Type B pancreatic cell (in vitro differentiated cells): ENCODE measurements at places on chromosomes 2 and 18. TPM values are rescaled to one million over a fixed set of nuclear protein-coding genes. Genes with fewer than 3 reads are reported as not detected.

DNA sequence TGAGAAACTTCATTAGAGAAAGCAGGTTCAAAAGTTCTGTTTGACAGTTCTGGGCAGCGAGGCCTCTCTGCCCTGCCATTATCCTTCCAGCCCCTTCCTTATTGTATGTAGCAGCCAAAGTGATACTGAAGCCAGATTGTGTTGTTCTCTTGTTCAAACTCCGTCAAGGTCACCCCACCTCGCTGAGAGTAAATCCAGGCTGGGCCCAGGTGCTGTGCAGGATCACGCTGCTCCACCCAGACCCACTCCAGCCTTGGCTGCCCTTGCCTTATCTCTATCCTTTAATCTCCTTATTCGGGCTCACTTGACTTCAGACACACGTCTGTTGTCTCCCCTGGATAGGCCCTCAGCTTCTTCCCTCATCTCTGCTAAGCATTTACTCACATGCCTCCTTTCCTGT lies 196.1 kb downstream of the CPS1 start:
- no peaks in the 10 kb centered on the region for H3K27me3 ChIP-seq
- no peaks in the 10 kb centered on the region for H3K4me1 ChIP-seq
- no peak overlapping the region for H3K4me3 ChIP-seq
- no peaks in the 10 kb centered on the region for H3K36me3 ChIP-seq

GRCh38 chr18:12048010-12048826 lies 45.4 kb upstream of the ANKRD62 start:
- peaks cover 3% of the 10 kb centered on the region for H3K4me1 ChIP-seq
- H3K27ac ChIP-seq = no peak overlapping the region
- H3K36me3 ChIP-seq = no peaks in the 10 kb centered on the region

The LGALSL gene
- 19.2 and 20.3 TPM in 2 replicates for total RNA-seq

The CABLES1 gene
- total RNA-seq = 11.4 and 31.1 TPM in 2 replicates
